Activated CD8-positive, alpha-beta T cell treated with anti-CD3 and anti-CD28 coated beads for 36 hours (primary cell): ENCODE measurements at places on chromosomes 1 and 21. TPM values are rescaled to one million over a fixed set of nuclear protein-coding genes. Genes with fewer than 3 reads are reported as not detected.

GRCh38 chr1:21329209-21329844 is 39.1 kb upstream of the ECE1 start:
- DNase-seq: no peak
- H3K36me3 ChIP-seq: peaks cover 40% of the 10 kb centered on the region
- peaks cover 88% of the 10 kb centered on the region for H3K4me1 ChIP-seq
- H3K27me3 ChIP-seq: no peaks in the 10 kb centered on the region
- no peak overlapping the region for H3K4me3 ChIP-seq
- H3K27ac ChIP-seq: peak overlapping the region; percentile 76

GRCh38 chr21:41703857-41704501 is 62.9 kb downstream of the RIPK4 start:
- no peak overlapping the region for H3K4me3 ChIP-seq
- peaks cover 10% of the 10 kb centered on the region for H3K4me1 ChIP-seq
- peaks cover 7% of the 10 kb centered on the region for H3K27me3 ChIP-seq
- DNase-seq: no peak
- H3K27ac ChIP-seq: no peak overlapping the region

The LRRN2 gene
- not detected for total RNA-seq

The KCNH1 gene
- total RNA-seq: not detected

The AGRN gene
- 64.9 TPM for total RNA-seq

DNA sequence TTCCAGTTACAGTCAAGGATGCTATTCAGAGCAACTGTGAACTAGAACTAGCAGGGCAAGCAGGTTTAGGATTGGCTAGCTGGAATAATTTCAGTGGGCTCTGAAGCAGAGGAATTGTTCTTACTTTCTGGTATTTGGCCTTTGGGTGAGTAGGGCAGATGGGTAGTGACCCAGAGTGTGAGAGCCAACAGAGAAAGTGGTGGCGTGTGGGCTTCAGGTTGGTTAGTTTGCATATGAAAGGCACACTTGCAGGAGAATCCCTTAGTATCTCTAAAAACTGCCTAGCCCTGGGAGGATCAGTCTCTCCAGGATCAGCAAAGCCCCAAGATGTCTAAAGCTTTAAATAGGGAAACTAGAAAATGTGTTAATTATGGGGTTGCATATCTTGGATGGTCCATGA is 67.6 kb upstream of the LRRC8B start:
- no peak for DNase-seq
- H3K27me3 ChIP-seq: peaks cover 37% of the 10 kb centered on the region
- H3K27ac ChIP-seq: no peak overlapping the region
- H3K36me3 ChIP-seq: no peaks in the 10 kb centered on the region

The LRRC38 gene
- total RNA-seq: not detected
